ENCODE measurements at places on chromosomes 13 and 19.

- DNase-seq: no peak
Observed at GRCh38 chr13:76711550-76712182, 174.5 kb downstream of the KCTD12 start.

DNA sequence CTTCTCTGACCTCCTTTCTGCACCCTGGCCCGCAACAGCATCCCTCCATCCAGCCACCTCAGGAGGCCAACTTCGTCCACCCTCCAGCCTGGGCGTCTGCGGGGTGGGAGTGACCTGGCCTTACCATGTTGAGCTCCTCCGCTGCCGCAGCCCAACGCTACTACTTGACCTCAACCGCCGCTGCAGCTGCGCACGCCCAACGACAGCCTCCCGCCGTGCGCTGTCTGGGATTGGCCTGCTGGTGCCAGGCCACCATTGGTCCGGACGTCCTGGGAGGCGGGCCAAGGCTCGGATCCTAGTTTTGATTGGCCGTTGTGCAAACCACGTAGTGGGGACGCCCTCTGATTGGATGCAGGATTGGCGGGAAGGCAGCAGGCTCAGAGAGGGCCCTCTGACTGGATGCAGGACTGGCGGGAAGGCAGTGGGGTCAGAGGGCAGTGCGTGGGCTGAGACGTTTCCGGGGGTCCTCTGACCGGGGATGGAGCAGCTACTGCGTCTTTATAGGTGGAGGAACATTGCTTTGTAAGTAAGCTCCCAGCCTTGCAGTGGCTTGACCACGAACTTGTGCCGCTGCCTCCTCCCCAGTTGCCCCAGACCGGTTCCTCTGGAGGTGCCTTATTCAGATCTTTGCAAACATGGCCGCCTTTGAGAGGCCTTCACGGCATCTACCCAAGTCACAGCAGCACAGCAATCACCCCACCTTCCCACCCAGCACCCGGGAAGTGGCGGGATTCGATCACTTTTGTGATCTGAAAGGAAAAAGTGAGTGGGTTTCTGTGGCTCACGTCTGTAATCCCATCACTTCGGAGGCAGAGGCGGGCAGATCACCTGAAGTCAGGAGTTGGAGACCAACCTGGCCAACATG lies at the start of gene TUBA3C:
TSS of gene TUBA3C (minus strand) at position 204 of the 865 bp plus-strand sequence. CDS start at position 127, 77 bp downstream.
- no peak for DNase-seq

DNA sequence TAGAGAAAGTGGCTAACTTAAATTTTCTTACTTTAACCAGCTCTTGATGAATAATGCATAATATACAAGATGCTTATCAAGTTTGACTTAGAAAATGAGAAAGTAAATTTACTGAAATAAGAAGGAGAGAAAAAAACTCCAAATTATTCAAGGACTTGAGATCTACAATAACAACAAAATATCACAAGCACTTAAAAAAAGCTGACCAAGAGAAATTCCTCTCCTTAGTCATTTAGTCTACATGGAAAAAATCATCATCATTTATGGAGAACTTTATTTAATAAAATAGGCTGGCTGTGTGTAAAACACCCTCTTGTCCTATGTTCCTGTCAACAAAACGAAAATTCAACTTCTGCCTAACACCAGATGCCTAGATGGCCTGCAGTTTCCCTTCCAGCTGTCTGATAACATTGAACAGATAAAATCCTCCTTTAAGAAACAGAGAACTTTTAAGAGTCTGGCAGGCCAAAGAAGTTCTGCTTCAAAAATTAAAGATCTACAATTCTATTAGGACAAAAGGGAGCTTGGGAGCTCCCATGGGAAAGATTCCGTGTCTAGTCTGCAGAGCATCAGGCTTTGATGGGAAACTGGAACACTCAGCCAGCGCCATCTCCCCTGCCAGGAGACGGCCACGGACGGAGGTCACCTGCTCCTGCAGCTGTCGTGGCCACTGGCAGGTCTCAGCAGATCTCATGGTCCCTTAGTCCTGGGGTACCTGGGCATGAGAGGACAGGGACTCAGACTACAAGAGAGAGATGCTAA lies 37.9 kb upstream of the ATP11A start:
- no peak for DNase-seq

GRCh38 chr19:46784262-46785053 lies 3.9 kb downstream of the SLC1A5 start:
- DNase-seq: peak; percentile 93

- no peak for DNase-seq
Observed at GRCh38 chr19:29884466-29884865, 57.6 kb upstream of the URI1 start.

GRCh38 chr13:100523411-100523810 lies 65.2 kb downstream of the GGACT start:
- DNase-seq: no peak

DNA sequence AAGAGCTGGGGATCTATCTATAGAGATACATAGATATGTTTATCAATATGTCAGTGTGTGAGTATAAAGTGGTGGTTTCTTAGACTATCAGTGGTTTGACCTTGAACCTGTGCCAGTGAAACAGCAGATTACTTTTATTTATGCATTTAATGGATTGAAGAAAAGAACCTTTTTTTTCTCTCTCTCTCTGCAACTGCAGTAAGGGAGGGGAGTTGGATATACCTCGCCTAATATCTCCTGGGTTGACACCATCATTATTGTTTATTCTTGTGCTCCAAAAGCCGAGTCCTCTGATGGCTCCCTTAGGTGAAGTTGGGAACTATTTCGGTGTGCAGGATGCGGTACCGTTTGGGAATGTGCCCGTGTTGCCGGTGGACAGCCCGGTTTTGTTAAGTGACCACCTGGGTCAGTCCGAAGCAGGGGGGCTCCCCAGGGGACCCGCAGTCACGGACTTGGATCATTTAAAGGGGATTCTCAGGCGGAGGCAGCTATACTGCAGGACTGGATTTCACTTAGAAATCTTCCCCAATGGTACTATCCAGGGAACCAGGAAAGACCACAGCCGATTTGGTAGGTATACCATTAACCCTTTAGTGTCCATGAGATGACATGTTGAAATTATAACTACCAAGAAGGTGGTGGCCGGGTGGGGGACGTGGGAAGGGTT lies 880 bp downstream of the FGF9 start:
- DNase-seq: no peak

DNA sequence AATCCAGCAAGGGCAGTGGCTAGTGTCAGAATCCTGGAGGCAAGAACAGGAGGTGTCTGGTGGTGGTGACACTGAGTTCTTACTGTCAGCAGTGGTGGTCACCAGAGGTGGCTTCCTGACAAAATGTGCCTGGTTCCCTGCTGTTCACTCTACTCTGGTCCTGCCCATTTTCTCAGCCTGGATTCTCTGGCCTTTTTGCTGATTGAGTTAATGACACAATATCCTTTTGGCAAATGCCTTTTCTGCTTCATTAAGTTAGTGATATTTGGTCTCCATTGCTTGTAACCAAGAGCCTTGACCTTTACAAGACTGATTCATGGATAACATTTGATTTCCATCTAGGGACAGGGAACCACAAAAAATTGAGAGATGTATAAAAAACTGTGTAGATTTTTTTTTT lies 51.1 kb downstream of the RFC3 start:
- DNase-seq: no peak

DNA sequence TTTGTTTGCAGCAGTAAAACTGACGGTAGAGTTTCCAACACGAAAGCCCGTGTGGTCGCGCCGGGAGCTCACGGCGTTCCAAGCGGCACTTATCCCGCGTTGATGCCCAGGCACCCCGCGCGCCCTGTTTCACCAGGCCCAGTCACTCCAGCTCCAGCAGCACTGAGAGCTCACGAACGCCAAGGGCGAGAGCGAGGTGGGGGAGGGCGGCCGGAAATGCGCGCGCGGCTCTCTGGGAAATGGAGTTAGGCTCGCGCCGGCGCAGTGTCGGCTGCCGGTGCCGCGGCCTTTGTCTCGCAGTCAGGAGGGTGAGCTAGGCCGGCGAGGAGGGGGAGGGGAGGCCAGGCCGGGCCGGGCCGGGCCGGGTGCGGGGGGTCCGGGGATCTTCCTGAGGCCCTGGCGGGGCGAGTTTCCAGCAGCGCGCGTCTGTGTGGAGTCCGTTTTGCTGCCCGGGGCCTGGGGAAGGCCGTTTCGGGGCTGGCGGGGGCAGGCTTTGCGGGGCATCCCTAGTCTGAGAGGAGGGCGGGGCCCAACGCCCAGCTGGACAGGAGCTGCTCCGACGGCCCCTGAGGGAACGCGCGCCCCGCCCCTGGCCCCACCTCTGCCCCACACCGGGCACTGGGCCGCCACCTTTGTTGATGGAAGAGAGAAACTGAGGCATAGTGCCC lies at the start of gene ZNF135:
TSS of gene ZNF135 (plus strand) at position 280 of the 668 bp plus-strand sequence. CDS start 721 bp downstream, outside the sequence.
- no peak for DNase-seq

All from HAP-1 (cell line).